ENCODE measurements at places on chromosomes 11 and 22. TPM values are rescaled to one million over a fixed set of nuclear protein-coding genes. Genes with fewer than 3 reads are reported as not detected.

The PGA5 gene
- total RNA-seq: not detected

The CARD18 gene
- not detected for total RNA-seq

The MS4A4A gene
- not detected for total RNA-seq

The MS4A14 gene
- total RNA-seq: not detected

The HEPACAM gene
- total RNA-seq: not detected

The SEPTIN5 gene
- total RNA-seq: 13.1 TPM

The GDPD5 gene
- 36.4 TPM for total RNA-seq

The OR2AG1 gene
- total RNA-seq: not detected

The APOL5 gene
- not detected for total RNA-seq

The LRRC10B gene
- total RNA-seq: not detected

The KLHL35 gene
- total RNA-seq: 1.0 TPM

The TTLL12 gene
- total RNA-seq: 48.7 TPM

The SLC5A1 gene
- not detected for total RNA-seq

The TECTA gene
- total RNA-seq: 0.40 TPM

The OR2AG2 gene
- total RNA-seq: 0.43 TPM

The OR4X2 gene
- total RNA-seq: not detected

The BACE1 gene
- total RNA-seq: 17.5 TPM

The PRR5L gene
- total RNA-seq: 9.8 TPM

The VSIG10L2 gene
- total RNA-seq: not detected

The C11orf65 gene
- total RNA-seq: 0.14 TPM

The ANO9 gene
- not detected for total RNA-seq

The SEC14L6 gene
- 0.29 TPM for total RNA-seq

The ANKK1 gene
- 0.07 TPM for total RNA-seq

The SMIM35 gene
- not detected for total RNA-seq

The TRIM29 gene
- total RNA-seq: not detected

The CRYBB2 gene
- 0.27 TPM for total RNA-seq

The CASTOR1 gene
- total RNA-seq: 7.4 TPM

The INPP5J gene
- total RNA-seq: 0.29 TPM

The RAB36 gene
- 3.3 TPM for total RNA-seq

The C11orf52 gene
- total RNA-seq: not detected

The HORMAD2 gene
- total RNA-seq: not detected

The KRTAP5-11 gene
- total RNA-seq: not detected

The SCGB1D2 gene
- total RNA-seq: not detected

The SNX32 gene
- total RNA-seq: 0.13 TPM

The SSTR3 gene
- total RNA-seq: not detected

The SCGB1C1 gene
- total RNA-seq: not detected

The GAB4 gene
- not detected for total RNA-seq

The ST14 gene
- total RNA-seq: not detected

The SLC35F2 gene
- total RNA-seq: 77.3 TPM

The RASL10A gene
- 0.80 TPM for total RNA-seq

The ARCN1 gene
- 219 TPM for total RNA-seq

The HYLS1 gene
- 8.9 TPM for total RNA-seq

The POTEH gene
- not detected for total RNA-seq

The H19 gene
- not detected for total RNA-seq

The ASRGL1 gene
- 37.5 TPM for total RNA-seq

The MMP12 gene
- not detected for total RNA-seq

The CASP5 gene
- total RNA-seq: 0.72 TPM

The PRDM11 gene
- 4.8 TPM for total RNA-seq

The BDNF gene
- total RNA-seq: 0.72 TPM

The RCE1 gene
- 14.0 TPM for total RNA-seq

The MPEG1 gene
- total RNA-seq: not detected

The PLAAT5 gene
- not detected for total RNA-seq

The OR8G1 gene
- total RNA-seq: not detected

Measured in thoracic aorta endothelial cell (primary cell).